Stimulated activated CD4-positive, alpha-beta T cell treated with anti-CD3 and anti-CD28 coated beads, Interleukin-15, amount 100 ng/mL, for 24 hours (primary cell): ENCODE measurements at places on chromosomes 16 and 17.

- DNase-seq: peak; percentile 5
These were observed 96.9 kb downstream of the KATNIP start for GRCh38 chr16:27646806-27647205.

GRCh38 chr16:46730126-46730525 lies 18.0 kb downstream of the MYLK3 start:
- no peak for DNase-seq

DNA sequence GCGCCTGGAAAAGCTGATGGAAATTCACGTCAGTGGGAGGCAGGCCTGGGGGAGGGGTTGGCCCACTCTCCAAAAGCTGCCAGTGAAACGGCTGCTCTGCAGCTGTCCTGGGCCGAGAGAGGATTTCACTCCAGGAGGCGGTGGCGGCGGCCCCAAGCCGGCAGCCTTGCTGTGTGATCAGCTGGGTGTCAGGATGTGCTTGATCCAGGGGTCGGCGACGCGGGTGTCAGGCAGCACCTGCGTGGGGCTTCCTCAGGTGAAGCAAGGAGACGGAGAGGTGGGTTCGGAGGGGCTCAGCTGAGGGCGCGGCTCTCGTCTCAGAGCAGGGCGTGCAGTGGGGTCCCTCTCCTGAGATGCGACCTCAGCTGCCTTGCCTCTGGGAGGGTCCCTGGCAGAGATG lies 7.0 kb downstream of the CBFA2T3 start:
- no peak for DNase-seq

DNA sequence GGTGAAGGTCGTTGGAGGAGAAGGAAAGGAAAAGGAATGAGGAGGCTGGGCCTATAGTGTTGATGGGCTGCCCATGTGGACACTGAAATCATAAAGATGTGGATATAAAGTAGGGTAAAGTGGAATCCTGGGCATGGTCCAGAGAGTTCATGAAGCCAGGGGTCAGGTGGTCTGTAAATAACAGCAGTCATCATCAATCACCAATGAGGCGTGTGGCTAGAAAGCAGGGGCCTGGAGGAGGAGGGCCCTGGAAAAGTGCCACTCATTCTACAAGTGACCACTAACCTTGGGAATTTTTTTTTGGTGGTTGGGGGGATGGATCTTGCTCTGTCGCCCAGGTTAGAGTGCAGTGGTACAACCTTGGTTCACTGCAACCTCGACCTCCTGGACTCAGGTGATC lies 115.3 kb upstream of the NOL11 start:
- no peak for DNase-seq

- no peak for DNase-seq
These were observed 23.4 kb downstream of the RBFOX3 start for GRCh38 chr17:79587421-79587820.

GRCh38 chr17:78442648-78443218 lies 64.3 kb downstream of the PGS1 start:
- no peak for DNase-seq

- no peak for DNase-seq
These were observed 22.1 kb downstream of the SLC7A6 start for GRCh38 chr16:68286153-68287074.

DNA sequence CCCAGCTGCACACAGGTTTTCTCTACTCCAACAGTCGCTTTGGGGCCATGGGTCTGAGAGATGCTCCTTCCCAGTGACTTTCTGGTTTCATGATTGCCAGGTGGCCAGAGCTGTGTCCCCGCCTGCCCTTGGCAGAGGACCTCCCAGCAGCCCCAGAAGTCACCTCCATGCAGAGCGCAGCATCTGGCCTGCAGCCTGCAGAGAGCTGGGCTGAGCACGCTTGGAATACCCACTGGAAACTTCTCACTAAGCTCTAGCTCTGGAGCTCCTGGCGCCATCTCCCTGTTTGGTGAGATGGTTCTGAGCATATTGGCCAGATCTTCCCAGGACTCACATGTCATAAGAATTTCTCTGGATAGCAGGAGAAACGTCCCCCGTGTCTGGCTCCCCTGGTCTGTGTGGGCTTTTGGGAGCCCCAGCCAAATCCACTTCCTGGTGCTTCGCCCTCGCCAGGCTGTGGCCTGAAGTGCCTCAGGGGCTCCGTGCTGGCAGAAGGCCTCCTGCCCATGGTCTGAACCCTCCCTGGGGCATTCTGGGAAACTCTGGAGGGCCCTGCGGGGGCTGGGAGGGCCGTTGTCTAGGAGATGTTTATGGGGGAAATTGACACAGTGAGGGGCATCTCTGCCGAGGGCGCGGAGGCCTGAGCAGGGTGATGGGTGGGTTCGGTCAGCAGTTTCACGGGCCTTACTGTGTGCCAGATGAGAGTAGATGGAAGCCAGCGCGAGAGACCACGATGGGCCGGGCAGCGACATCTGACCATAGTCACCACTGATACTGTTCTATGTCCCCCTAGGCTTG lies 73.2 kb upstream of the CIBAR2 start:
- DNase-seq: no peak

GRCh38 chr16:49431040-49431439 lies 57.4 kb downstream of the C16orf78 start:
- DNase-seq: no peak

GRCh38 chr16:73237601-73238000 lies 189.7 kb upstream of the ZFHX3 start:
- no peak for DNase-seq

DNA sequence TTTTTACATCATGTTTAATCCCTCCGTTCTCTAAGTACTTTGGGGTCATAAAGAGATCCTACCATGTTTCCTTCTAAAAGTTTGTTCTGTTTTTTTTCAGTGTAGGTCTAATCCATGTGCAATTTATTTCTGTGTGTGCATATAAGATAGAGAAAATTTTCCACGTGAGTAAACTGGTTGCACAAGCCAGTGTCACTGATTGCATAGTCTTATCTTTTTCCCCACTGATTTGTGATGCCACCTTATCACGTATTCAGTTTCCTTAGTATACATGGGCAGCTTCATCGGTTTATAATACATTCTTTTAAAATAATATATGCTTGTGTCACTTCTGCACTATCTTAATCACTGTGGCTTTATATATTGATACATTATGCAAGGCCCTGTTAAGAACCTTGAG lies 49.2 kb downstream of the MRTFB start:
- DNase-seq: no peak

- peak; percentile 42 for DNase-seq
These were observed 19.5 kb downstream of the ATP2A3 start for GRCh38 chr17:3944485-3945388.

DNA sequence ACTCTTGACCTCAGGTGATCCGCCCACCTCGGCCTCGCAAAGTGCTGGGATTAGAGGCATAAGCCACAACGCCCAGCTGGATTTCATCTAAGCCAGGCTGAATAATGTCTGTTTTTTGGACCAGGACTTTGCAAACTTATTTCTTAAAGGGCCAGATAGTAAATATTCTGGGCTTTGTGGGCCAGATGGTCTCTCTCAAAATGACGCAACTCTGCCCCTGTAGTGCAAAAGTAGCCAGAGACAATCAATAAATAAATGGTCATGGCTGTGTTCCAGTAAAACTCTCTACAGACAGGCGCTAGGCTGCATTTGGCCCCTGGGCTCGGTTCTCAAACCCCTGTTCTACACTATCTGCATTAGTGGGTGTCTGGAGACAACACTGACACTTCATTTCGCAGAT lies 121.9 kb upstream of the CDH13 start:
- DNase-seq: no peak

- DNase-seq: no peak
These were observed 85.9 kb downstream of the SNX29 start for GRCh38 chr16:12062343-12063003.

GRCh38 chr17:29949696-29950095 lies 8.3 kb downstream of the EFCAB5 start:
- DNase-seq: no peak

- no peak for DNase-seq
These were observed 6.6 kb upstream of the MIF4GD start for GRCh38 chr17:75277664-75278071.

- no peak for DNase-seq
These were observed 73.4 kb downstream of the MYO1D start for GRCh38 chr17:32803544-32803943.

DNA sequence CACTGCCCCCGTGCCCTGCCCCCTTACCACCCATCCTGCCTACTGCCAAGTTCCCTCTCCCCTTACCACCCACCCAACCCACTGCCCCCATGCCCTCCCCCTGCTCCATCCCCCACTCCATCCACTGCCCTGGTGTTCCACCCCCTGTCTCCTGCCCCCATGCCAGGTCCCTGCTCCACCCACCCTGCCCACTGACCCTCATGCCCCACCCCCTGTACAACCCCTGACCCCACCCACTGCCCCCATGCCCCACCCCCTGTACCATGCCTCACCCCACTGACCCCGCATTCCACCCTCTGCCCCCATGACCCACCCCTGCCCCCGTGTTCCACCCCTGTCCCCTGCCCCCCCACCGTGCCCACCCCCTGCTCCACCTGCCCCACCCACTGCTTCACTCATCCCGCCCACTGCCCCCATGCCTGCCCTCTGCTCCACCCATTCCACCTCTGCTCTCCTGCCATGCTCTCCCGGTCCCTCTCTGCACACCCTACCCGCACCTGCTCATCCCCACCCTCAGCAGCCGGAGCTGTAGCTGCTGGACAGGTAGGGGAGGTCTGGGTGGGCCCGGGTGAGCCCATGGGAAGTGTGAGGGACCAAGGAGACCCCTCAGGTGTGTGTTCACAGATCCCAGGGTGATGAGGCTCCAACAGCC lies 7.4 kb upstream of the FN3KRP start:
- DNase-seq: no peak

DNA sequence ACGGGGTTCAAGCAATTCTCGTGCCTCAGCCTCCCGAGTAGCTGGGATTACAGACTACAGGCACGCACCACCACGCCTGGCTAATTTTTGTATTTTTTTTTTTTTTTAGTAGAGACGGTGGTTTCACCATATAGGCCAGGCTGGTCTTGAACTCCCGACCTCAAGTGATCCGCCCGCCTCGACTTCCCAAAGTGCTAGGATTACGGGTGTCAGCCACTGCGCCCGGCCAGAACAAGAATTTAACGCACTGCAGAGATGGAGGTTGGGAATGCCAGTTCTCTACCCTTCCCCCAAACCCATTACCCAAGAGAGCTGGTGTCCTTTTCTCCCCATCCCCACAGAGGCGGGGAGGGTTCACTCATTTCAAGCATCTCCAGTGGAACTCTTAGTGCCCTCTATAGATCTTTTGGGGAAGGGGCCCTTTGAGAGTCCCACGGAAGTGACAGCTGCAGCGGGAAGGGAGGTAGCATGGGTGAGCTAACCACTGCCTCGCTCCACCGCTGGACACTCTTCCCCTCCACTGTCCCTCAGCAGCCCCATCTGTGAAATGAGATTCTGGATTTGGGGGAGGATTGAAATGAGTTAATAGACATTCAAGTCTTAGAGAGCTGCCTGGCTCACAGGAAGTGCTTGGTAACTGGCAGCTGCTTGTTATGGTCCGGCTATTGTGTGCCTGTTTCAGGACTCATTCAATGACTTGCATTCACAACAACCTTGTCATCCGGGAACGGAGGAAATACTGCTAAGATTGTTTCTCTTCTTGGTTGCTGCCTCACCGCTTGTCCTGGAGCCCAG lies 3.5 kb upstream of the UBALD2 start:
- no peak for DNase-seq

- DNase-seq: no peak
These were observed 286.1 kb upstream of the PMFBP1 start for GRCh38 chr16:72458035-72458434.

- DNase-seq: peak; percentile 63
These were observed 919 bp downstream of the N4BP1 start for GRCh38 chr16:48608871-48609651.

- no peak for DNase-seq
These were observed 583.0 kb upstream of the CDH11 start for GRCh38 chr16:65704866-65705265.

- peak; percentile 10 for DNase-seq
These were observed 7.4 kb upstream of the FASN start for GRCh38 chr17:82105417-82105881.

DNA sequence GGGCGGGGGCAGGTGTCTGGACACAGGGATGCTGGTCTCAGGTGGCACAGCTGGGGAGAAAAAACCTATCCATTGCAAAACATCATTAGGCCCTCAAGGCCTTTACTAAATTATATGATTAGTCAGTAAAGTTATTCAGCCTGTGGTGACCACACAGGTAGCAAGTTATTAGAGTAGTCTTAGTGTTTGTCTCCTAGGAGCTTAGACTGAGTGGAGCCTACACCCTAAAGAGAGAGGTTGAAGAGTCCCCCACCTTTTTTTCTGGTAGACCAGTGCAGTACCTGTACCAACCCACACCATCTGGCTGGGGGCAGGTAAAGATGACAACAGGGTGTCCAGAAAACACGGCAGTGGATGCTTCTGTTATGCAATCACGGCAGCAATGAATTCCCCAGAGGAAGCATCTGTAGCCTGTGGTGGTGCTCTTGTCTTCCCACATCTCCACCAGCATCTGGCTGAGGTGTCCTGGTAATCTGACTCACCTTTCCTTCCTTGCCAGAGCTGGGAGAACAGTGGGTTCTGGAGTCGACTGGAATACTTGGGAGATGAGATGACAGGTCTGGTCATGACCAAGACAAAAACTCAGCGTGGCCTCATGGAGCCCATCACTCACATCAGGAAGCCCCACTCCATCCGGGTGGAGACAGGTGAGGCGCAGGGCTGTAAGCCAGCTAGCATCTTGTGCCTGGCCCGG lies 11.0 kb downstream of the MYCBPAP start:
- no peak for DNase-seq

- DNase-seq: no peak
These were observed 24.8 kb downstream of the RAD51D start for GRCh38 chr17:35094902-35095301.

GRCh38 chr17:78379131-78379491 lies 662 bp downstream of the PGS1 start:
- no peak for DNase-seq
